ENCODE measurements at places on chromosomes 5 and 9.

- no peak for DNase-seq
Observed at GRCh38 chr5:163094492-163095180, 342.8 kb upstream of the CCNG1 start.

GRCh38 chr9:104961701-104962359, 33.9 kb upstream of the ABCA1 start:
- DNase-seq = no peak

GRCh38 chr9:78358329-78359051, 61.6 kb downstream of the PSAT1 start:
- DNase-seq = no peak

DNA sequence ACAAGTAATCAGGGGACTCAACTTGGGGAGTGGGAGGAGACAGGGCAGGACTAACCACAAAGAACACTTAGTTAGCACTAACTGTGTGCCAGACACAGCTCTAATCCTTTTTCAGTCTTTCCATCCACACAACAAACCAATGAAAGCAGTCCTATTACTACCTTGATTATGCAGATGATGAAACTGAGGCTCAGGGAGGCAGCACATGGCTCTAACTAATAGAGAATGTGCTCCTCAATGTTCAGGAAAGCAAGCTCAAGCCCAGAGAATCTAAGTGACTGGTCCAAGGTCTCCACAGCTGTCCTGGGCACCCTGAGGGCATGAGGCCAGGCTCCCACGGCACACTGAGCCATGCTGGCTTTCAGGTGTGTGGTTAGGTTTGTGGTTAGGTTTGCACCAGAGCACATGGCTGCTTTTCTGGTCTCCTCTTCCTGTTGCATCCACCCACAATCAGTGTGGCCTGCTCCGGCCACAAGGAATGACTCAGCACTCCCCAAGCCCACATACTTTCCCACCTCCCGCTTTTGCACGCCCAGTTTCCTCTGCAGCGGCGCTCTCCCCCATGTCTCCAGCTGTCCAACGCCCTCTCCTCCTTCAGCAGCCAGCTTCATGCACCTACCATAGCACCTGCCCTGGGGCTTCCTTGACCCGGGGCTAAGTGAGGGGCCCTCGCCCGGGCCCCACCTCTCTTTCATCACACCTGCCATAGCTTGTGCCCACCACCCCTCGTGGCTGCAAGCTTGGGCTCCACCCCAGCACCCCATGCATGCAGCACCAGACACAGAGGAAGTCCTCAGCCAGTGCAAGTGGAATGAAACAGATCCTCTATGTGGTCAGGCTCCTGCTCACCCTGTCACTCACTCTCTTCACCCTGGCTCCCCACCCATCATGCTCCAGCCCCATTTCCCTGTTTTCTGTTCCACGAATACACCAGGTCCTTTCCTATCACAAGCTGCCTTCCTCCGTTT, 133.1 kb downstream of the GABBR2 start:
- DNase-seq = no peak

DNA sequence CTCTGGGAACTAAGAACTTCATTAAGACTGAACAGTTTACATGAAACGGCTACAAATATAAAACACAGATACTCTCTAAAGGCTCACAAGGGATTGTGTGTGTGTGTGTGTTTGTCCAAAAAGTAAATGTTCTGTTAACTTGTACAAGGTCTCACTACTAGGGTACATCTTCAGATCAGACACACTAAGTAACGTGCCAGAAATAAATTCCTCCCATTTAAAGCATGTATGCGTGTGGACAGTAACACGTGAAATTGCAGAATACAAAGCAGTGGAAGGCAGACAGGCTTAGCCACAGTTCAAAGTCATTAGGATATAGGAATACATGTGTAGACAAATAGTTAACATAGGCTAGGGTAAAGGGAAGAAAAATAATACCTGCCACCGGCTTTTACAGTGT, 1.8 kb downstream of the BNC2 start:
- DNase-seq = no peak

GRCh38 chr9:33388110-33388994, 14.0 kb downstream of the AQP7 start:
- no peak for DNase-seq

- DNase-seq = no peak
Observed at GRCh38 chr9:11962327-11962726, 730.9 kb upstream of the TYRP1 start.

- no peak for DNase-seq
Observed at GRCh38 chr5:3736926-3737325, 141.3 kb downstream of the IRX1 start.

DNA sequence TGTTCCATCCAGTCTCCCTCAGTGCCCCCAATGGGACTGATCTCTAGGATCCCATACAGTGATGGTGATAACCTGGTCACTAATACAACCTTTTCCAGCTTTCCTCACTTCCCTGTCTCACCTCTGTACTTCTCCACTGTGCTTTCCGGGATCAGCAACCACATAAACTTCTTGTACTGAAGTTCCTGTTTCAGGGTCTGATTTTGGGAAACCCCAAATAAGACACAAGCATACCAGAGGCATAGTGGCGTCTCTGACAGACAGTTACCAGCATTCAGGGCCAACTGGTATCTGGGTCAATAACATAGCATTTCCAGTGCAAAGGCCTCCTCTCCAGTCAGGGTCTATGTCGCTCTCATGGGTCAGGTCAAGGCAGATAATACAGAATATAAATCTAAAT, 64.3 kb downstream of the GLDC start:
- no peak for DNase-seq

- DNase-seq = no peak
Observed at GRCh38 chr5:136084698-136085097, 47.9 kb upstream of the SMAD5 start.

DNA sequence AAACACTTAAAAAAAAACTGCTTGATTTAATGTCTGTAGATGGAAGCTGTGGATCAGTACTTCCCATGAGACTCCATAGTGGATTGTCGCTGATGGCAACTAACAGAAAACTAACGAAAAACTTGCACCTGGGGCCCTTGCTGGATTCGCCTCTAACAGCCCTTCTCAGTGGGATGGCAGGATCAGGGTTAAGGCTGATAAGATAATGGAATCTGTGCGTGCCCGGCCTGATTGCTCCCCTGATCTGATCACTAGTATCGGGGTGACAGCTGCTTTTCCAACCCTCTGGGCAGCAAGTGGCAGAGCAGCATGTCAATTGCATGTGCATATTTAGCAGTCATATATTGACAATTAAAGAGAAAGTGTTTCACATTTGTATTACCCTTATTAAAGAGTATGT, 185.8 kb upstream of the ELAVL2 start:
- DNase-seq = no peak
